ENCODE measurements at places on chromosomes 3 and 15. TPM values are rescaled to one million over a fixed set of nuclear protein-coding genes. Genes with fewer than 3 reads are reported as not detected.

GRCh38 chr3:152309535-152310307 lies 41.0 kb downstream of the MBNL1 start:
- no peak for DNase-seq

ATP13A4 gene
- total RNA-seq = 43.4 TPM

DNA sequence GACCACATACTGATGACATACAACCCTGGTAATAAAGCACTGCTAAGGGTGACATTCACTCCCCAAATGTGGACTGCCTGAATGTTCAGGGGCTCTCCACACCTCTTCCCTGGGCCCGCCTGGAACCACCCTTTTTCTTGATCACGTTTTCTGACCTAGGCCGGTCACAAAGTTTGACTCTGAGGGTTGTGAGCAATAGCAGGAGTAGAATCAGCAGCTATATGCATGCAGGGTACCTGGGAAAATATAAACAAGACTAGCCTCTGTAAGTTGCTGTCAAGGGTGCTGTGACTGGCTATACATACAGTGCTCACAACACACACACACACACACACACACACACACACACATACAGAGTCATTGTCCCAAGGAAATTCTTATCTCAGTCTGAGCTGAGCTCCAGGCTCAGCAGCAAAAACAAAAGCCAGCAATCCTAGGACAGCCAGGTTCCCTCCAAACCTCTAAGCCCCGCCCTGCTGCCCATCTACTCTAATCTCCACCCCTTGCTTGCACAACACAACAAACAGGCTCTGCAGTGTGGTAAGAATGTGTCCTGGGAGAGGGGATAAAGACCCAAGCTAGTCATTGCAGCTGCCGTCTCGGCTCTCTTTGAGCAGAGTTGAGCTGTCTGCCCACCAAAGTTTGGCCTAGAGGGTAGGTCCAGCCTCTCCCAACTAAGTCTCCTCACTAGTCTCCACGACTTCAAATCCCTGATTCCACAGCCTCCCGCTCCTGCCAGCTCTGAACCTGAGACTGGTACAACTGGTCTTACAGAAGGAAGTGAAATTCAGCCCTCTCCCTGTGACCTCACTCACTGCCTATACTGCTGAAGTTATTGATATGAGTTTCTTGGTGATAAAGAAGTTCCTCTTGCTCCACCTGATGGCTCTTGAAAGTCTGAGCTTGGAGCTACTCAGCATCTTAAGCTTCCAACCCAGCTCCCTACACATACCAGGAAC lies 2.2 kb downstream of the BMF start:
- DNase-seq = peak; percentile 85

- no peak for DNase-seq
These were observed 67.8 kb downstream of the LINGO1 start for GRCh38 chr15:77564938-77565337.

DNA sequence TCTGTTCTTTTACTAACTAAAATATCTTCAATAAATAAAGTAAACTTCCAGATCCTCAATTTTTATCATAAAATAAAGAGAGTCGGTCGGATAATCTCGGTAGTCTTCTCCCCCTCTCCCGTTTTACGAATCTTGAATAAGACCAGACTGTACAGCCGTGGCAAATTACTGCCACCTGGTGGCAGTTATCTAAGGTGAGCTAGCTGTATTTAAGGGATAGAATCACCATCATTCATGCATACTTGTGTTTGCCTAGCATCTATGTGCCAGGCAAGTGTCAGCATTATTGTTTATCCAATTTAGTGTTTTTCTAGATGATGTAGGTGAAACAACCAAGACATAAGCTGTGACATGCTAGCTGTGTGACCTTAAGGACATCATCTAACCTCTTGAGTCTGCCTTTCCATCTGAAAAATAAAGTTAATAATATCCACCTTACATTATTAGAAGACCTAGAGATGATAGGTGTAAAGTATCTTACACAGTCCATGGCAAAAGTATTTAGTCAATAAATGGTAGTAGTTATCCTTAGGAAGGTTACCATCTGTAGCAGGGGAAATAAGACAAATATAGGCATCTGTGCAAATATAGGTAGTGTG lies 21.3 kb downstream of the DUT start:
- no peak for DNase-seq
